Stimulated activated CD8-positive, alpha-beta memory T cell treated with anti-CD3 and anti-CD28 coated beads, Interleukin-12 subunit alpha, Interleukin-12 subunit beta, amount 100 ng/mL, for 4 hours (primary cell): ENCODE measurements at places on chromosomes 12 and 14.

DNA sequence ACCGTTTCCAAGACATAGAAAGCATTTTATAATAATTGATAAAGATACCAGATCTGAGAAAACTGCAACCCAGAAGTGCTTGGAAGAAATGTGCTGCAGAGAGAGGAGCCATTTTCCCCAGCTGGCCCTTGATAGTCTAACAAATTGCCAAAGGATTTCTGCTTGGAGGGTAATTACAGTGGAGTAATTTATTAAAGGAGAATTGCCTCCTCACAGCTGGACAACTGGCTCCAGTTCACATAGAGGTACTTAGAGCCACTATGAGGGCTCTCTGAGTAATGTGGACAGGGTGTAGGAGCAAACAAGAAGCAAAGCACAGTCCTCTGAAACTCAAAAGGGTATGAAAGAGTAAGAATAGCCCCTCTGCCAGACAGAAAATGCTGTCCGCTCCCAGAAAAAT lies 335.6 kb downstream of the SYT1 start:
- DNase-seq: no peak

DNA sequence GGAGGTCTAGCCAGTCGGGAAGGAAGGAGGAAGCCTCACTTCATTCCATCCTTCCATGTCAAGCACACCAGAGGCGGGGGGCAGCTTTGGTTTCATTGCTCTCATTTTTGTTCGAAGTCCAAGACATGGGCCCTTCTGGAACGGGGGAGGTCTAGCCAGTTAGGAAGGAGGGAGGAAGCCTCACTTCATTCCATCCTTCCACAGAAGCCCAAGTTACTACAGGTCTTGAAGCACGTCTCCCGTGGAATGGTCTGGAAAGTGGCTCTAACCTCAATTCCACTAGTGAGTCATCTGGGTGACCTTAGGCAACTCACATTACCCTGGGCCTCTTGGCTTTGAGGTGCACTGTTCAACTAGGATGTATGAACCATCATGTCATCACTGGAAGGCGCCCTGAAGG lies 156.3 kb downstream of the NTF3 start:
- DNase-seq: no peak

DNA sequence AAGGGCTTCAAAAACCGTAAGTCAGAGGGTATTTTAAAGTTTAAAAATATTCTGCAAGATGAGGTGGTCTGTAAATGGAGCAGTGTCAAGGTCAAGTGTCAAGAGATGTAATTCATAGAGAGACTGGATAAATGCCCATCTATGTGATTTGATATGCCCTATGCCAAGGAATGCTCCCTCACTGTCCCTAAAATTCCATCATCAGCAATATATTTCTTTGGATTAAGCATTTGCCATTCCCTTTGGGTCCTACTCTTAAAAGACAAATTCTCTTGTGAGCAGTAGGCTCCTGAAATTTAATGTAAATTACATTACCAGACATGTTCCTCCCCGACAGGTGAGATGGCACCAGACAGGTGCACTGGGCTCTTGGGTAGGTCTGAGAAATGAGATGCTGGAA lies 16.0 kb upstream of the FOS start:
- no peak for DNase-seq

DNA sequence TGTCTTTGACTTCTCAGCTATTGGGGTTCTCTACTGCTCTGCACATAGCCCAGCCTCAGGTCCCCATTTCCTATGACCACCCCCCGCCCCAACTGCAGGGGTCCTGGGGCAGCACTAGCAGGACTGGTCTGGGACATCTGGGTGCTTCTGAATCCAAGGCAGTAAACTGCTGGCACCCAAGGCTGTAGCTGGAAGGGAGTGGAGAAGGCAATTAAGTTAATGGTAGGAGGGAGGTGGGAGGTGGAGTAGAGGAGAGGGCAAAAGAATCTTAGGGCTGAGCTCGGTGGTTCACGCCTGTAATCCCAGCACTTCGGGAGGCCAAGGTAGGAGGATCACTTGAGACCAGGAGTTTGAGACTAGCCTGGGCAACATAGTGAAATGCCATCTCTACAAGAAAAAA lies 11.5 kb downstream of the PLEK2 start:
- DNase-seq: no peak

- no peak for DNase-seq
Measured at GRCh38 chr14:61488417-61489401, 167.3 kb downstream of the PRKCH start.

DNA sequence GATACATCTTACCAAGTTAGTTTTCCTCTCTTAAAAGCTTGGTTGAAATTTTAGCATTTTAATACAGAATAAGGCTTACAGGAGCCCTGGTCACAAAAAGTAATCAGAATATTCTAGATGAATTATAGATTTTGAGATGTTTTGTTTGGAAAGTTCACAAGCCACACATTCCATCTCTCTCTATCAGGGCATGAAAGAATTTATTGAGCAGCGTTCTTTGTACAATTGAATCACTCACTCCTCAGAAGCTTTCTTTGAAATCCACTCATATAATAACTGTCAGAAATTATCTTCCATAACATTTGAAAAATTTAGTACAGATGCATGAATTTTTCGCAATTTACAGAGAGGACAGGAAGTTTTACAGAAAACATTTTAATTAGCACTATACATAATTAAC lies 938.6 kb upstream of the MDGA2 start:
- no peak for DNase-seq

DNA sequence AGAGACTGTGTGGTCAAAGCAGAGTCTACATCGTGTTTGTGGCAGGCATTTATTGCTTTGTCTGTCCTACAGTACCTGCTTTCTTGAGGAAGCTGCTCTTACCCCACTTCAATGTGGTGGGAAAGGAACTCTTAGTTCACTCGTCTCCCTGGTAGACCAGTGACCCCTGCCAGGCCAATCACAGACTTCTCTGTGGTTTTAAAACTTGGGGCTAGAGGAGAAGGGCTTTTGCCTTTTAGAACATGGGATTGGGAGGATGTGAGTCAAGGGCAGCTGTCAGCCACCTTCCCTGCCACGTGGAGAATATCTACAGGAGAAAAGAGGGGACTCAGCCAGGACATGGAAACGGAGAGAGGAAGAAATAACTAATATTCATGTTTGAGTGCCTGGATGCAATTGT lies 36.8 kb upstream of the TMED10 start:
- DNase-seq: no peak

GRCh38 chr12:108700833-108701541 lies 30.3 kb downstream of the CORO1C start:
- no peak for DNase-seq
